ENCODE measurements at places on chromosomes 2 and 18.
A peak's percentile ranks its signal among the peaks of the same experiment; 100 is the strongest.

DNA sequence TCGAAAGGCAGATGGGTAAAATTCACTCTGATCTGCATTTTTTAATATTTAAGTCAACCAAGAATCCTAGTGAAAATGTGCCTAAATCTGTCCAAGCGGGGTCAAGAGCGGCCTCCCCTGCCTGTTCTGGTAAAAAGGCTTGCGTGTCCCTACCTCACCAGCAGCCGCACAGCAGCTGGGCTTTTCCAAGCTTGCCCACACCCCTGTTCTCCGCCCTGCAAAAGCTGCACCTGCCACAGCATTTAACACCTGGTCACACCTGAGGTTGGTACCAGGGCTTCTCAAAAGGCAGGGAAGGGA, 25.8 kb upstream of the TMEM182 start:
- no peak for DNase-seq

- DNase-seq: no peak
Observed at GRCh38 chr2:26541401-26542193, 63.7 kb upstream of the OTOF start.

GRCh38 chr2:16622399-16622968, 43.1 kb downstream of the CYRIA start:
- DNase-seq: no peak

DNA sequence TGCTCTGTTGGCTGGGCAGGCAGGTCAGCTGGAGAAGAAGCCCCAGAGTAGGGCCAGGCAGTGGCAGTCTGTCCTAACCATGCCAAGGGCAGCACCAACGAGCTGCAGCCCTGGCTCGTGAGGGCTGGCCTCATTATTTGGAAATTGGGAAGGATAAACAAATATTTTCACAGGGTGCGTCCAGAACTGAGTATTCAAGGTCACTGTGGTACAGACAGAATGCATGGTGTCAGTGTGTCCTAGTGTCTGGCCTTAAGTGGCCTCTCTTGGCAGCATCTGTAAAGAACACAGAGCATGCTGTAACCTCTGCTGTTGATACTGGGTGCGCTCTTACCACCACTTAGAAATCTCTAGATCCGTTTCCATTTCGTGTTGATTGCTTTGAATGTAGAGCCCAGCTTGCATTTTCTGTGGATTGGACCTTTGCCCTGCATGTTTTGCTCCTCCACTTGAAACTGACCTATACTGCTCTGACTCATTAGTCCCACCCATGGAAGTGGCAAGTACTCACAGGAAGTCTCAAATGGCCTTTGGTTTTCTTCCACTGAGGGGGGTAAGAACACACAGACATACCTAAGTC, 88.2 kb downstream of the GREB1L start:
- DNase-seq: no peak

- DNase-seq: no peak
Observed at GRCh38 chr18:30595942-30596341, 446.6 kb downstream of the DSC3 start.

DNA sequence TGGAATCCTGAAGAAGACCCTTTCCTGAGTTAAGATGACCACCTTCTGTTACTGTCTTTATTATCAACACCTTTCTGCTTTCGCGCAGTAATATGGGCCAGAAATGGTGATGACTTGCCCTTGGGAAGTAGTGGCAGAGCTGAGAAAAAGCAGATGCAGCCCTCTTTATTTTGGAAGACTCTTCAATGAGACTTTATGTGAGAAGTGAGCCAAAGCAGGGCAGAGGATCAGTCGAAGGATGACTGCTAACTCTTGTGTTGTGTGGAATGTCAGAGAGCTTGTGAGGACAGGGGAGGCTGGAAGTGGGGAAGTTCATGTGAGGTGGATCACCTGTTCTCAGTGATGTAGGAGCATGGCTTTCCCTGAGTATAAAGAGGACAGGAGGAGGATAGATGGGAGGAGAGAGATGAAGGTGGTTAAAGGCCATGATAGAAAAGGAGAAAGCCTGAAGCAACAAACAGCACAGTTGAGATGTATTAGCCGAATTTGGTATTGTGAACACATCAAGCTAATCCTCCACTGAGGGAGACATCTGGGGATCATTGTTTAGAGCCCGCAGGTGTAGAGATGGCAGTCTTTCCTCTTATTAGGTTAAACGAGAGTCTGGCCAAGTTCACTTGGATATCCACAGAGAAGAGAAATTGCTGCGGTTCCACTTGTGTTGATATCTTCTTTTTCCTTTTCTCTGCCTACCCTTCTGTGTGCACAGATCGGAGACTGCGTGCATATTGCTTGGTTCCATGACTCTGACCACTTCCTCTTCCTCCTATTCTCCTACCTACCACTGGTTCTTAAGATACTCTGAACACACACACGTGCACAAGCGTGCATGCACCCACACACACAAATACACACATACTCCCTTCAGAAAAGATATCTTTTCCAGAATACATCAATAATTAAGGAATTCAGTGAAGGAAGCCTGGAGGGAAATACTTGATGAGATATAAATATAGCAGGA, 67.4 kb downstream of the SLC9A2 start:
- DNase-seq: no peak

- no peak for DNase-seq
Observed at GRCh38 chr2:119441376-119442225, 9.9 kb downstream of the TMEM37 start.

DNA sequence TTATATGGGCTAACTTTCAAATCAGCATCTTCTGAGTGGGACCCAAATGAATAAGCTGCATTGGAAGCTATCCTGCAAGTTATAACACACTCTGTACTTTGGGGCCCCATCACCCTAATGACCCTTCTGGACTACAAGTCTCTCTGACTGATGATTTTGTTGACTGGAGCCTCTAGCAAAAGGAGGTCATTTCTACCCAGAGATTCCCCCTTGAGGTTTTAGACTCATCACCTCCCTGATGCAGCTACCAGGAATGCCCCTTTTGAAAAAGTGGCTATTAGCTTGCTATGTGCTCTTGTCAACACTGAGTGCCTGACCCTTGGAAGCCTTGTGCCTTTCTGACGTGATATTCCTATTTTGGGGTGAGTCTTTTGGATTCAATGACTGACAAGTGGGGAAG, 54.5 kb upstream of the NEMP2 start:
- no peak for DNase-seq

DNA sequence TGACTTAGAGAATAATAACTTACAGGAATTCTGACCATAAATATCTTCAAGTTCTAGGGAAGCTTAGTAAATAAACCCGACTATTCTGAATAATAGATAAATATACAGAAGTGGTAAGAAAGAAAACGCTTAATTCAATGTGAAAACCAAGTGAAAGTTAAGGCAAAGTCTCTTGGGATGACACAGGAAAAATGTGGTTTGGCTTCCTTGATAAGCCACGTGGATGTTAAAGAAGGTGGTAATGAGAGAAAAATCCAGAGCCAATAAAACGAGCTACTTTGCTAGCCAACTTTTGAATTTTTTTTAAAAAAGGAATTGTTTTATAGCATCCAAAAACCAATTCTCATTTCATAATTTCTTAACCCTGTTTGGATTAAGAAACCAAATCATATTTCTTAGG, 166.2 kb upstream of the VRK2 start:
- no peak for DNase-seq

DNA sequence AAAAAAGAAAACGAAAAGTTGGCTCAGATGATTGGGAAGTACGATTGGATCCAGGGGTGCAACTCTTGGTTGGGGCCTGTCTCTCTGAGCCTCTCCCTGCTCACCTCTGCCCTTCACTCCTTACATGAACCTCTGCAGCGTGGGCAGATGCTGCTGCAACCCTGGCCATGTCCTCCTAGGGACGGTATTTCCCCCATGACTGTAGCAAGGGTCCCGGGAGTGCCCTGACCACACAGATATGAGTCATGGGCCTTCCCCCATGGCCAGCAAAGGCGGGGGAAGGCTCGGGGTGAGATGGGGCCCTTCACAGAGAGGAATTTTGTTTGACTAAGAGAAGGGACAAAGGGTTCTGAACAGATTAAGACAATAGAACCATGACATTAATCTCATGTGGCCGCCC, 129.0 kb downstream of the NCK2 start:
- peak; percentile 47 for DNase-seq

- no peak for DNase-seq
Observed at GRCh38 chr2:224691563-224691962, 24.6 kb downstream of the CCDC195 start.

GRCh38 chr2:230865766-230866755, 1.3 kb downstream of the ITM2C start:
- DNase-seq: no peak

GRCh38 chr2:230205034-230205433, 14.8 kb downstream of the SP110 start:
- peak; percentile 66 for DNase-seq

DNA sequence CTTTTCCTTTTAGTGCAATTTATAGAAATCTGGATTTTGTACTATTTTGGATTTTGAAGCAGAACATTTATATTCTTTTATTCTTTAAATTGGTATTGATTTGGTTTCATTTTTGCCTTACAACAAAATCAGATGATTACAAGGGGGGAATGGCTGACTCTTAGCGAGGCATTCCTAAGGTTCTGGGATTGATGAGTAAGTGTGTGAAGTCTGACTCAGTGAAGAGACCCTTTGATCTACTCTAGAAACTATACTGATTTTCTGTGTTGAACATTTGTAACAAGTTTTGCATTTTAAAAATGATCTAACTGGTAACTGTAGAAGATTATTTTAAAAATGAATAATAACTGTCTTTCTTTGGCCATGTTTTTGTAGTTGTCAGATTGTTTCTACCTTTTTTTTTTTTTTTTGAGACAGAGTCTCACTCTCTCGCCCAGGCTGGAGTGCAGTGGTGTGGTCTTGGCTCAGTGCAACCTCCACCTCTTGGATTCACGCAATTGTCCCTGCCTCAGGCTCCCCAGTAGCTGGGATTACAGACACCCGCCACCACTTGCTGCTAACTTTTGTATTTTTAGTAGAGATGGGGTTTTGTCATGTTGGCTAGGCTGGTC, 48.7 kb downstream of the TTC39C start:
- no peak for DNase-seq

- DNase-seq: no peak
Observed at GRCh38 chr2:179925713-179926112, 64.3 kb upstream of the ZNF385B start.

DNA sequence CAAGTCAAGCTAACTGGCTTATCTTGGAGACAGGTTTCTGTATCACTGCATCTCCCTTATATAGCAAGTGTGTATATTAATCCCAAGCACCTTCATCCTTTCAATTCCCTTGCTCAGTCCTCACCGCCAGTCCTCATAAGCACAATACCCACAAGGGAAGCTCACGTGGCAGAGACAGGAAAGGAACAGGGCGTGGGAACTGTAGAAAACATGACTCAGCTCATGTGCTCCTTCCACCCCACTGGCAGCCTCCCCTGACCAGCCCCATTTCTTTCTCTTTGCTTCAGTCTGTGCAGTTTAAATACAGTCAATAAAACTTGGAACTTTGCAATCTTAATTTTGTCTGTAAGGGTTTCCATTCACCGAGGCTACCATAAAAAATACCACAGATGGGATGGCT, 36.5 kb upstream of the CDH19 start:
- no peak for DNase-seq

GRCh38 chr2:150190546-150190945, 296.9 kb downstream of the RND3 start:
- no peak for DNase-seq

DNA sequence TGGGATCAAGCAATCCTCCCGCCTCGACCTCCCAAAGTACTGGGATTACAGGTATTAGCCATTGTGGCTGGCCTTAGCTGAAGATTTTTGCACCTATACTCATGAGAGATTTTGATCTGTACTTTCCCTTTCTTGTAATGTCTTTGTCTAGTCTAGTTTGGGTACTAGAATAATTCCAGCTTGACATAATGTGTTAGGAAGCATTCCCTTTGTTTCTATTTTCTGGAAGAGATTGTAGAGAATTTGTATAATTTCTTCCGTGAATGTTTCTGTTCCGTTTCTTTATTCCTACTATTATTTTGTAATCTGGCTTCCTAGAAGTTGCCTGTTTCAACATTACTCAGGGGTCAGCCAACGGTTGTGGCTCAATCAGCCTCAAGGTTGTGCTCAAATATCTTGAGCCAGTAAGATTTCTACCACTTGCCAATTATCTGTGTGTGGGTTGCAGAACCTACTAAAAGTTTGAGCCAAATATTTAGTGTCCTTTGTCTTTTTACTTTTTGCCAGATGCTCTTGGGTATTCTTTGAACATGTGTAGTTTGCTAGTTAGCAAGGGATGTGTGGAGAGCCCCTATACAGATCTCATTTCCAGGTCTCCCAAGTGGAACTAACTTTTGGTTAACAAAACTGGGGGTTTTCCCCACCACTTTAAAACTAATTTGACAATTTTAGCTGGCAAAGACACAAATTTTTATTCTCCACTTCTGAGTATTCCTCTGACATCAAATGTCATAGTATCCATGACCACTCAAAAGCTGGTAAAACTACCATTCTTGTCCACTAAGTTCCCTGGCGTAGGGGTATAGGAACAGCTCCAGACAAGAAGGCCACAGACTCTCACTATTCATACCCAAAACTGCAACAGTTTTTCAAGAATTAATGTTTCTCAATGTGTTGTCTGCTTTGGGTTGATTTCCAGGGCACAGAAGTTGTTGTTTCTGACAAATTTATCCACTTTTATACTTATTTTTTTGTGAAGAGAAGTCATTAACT, 42.8 kb upstream of the BAZ2B start:
- no peak for DNase-seq

- DNase-seq: no peak
Observed at GRCh38 chr2:55153584-55154299, 78.4 kb downstream of the CLHC1 start.

DNA sequence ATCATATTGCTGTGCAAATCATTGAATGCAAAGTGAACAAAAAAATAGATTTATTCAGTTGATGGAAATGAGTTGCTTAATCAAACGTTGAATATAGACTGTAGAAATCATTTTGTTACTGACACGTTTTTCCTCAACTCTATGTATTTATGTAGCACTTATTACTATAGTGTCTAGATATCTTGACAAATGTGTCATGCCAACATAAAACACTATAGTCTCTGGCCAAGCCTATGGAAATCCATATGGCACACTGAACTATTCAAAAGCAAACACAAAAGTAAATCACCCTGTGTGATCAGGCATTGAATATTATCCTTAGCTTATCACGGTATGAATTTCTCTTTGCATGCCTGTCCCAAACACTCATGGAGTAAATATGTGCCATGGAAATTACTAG, 131.3 kb downstream of the ZNF804A start:
- DNase-seq: no peak

GRCh38 chr2:223852281-223852795, 15.0 kb upstream of the AP1S3 start:
- no peak for DNase-seq

GRCh38 chr2:208112969-208113368, 11.4 kb downstream of the CRYGD start:
- no peak for DNase-seq

- DNase-seq: no peak
Observed at GRCh38 chr18:55663891-55664290, 75.9 kb upstream of the TCF4 start.

- DNase-seq: no peak
Observed at GRCh38 chr2:172244419-172245130, 141.9 kb upstream of the DLX2 start.

GRCh38 chr2:74599676-74600075, 45.2 kb downstream of the DOK1 start:
- no peak for DNase-seq
